GM13977 (cell line): ENCODE measurements at places on chromosomes 4 and X.

DNA sequence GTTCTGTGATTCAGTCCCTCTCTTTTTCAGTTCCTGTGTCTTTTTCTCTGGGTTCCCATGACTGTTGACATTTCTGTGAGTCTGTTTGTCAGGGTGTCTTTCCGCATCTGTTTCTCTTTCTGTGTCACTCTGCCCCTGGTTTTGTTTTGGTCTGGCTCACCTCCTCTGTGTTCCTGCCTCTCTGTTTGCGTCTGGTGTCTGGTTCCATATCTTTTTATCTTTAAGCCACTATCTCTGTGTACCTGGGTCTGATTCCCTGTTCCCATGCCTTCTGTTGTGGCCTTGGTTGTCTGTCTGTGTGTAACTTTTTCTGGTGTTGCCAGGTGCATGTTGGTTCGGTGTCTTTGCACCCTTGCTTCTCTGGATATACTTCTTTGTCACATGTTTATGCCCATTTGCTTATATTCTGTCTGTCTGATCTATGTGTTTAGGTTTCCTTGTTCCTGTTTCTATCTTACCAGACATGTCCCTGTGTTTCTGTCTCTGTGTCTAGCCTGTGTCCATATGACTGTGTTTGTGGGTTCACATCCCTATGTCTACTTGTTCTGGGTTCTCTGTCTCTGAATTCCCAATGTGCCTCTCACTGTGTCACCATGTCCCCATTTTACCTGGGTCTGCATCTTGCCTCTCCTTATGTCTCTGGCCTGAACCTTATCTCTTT is 50.2 kb downstream of the ITIH6 start:
- no peak for DNase-seq

DNA sequence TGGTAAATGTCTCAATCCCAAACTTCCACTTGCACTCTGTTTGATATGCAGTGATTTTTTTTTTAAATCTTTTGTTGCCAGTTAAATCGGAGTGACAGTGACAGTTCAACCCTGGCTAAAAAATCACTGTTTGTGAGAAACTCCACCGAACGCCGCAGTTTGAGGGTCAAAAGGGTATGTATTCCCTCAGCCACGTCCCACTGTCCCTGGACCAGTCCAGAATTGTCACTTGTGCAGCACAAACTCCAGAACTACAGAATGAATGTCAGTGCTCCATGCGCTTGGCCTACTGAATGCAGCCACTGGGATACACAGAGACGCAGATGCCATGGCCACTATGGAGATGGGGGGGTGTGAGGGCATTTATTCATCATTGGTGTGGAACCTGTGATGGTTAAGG is 34.2 kb downstream of the CLDN22 start:
- no peak for DNase-seq

DNA sequence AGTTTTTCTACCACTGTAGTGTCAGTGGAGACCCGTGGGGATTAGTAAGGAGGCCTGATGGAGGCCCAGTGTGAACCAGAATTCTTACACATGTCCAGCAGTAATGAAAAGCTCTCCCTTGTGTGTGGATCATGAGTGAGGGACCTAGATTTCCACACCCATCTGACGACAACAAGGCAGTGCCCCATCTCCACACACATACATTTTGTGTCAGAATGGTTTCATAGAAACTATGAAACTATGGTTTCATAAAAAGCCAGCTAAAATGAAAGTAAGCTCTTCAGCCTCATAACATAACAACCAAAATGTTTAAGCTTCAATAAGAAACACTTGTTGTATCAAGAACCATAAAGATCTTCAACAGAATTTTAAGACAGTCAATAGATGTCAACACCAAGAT is 884.5 kb upstream of the ADGRL3 start:
- DNase-seq = no peak

GRCh38 chr4:123606946-123607542 is 210.4 kb downstream of the SPRY1 start:
- DNase-seq = no peak

- DNase-seq = no peak
Observed at GRCh38 chr4:15983610-15984009, 20.6 kb upstream of the FGFBP2 start.

DNA sequence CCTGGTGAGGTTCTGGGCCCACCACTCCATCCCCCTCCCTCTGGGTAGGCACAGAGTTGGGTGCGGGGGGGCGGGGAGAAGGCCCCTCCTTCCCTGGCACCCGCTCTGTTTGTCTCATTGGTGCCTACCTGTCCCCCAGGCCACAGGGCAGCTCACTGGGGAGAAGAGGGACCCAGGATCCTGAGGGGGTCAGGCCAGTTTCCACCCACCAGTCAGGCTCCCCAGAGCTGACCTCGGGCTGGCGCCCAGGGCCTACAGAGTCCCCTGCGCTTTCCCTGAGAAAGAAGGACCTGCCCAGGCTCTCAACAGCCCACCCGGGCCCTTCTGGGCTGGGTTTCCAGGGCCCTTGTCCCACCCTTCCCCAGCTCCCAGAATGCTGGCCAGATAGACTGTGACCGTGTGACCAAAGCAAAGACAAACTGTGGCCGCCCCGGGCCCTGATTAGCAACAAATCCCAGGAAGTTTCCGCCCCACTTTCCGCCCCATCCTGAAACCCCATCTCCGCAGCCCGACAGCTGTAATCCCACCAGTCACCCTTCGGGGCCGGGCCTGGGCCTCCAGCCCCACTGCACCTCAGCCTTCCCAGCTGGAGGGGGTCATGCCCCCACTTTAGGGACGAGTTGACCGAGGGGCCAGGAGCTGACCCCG is 33.8 kb upstream of the FGFR3 start:
- no peak for DNase-seq

DNA sequence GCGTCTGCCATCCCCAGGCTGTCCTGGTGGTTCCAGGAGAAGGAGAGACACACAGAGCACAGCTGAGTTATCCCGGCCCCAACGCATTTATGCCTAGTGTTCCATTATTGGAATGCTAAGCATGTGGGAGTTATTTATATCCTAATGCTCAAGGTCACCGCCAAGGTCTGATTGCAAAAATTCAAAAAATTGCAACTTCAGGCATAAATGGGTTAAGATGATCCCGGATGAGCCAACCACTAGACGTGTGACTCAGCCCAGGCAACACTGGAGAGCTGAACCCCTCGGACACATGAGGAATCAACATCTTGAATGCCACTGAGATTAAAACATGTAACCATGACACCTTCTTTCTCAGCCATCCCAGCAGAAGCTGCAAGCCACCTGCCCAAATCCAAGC is 3.8 kb upstream of the ZCCHC4 start:
- DNase-seq = no peak

DNA sequence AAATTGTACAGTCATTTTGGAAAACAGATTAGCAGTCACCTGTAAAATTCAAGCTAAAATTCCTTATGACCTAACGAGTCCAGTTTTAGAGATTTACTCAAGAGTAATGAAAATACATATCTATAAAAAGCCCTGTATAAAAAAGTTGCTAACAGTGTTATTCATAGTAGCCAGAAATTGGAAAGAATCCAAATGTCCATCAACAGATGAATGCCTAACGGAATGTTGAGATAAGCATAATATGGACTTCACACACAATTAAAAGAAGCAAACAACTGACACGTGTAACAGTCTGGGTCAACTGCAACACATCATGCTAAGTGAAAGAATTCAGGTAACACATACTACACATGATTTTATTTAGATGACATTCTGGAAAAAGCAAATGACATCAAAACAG is 584.8 kb upstream of the AGA start:
- no peak for DNase-seq

GRCh38 chr4:102196221-102196620 is 149.1 kb downstream of the SLC39A8 start:
- no peak for DNase-seq

DNA sequence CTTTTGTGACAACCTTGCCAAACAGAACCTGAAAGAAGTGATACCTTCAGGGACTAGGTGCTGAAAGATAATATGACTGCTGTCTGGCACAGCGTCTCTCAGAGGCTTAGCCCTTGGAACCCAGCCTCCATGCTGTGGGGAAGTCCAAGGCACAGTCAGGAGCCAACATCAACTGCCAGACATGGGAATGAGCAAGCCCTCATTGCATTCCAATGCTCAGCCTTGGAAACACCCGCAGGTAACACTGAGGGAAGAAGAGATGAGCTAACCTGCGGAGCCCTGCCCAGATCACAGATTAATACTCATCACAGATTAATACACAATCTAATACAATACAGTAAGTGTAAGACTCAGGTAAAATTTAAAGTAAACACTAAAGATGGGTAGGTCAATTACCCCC is 31.5 kb downstream of the LDB2 start:
- no peak for DNase-seq

- DNase-seq = no peak
Observed at GRCh38 chr4:86582410-86582809, 11.7 kb upstream of the PTPN13 start.
